ENCODE measurements at places on chromosomes 3 and 15. TPM values are rescaled to one million over a fixed set of nuclear protein-coding genes. Genes with fewer than 3 reads are reported as not detected.

GRCh38 chr3:3800080-3800455 is 837 bp downstream of the LRRN1 start:
- H3K27me3 ChIP-seq: peaks cover 3% of the 10 kb centered on the region
- DNase-seq: no peak
- H3K27ac ChIP-seq: no peak overlapping the region
- H3K4me3 ChIP-seq: peak overlapping the region; percentile 25
- peaks cover 26% of the 10 kb centered on the region for H3K4me1 ChIP-seq

- H3K36me3 ChIP-seq: no peaks in the 10 kb centered on the region
- H3K27ac ChIP-seq: no peak overlapping the region
- DNase-seq: no peak
- H3K4me3 ChIP-seq: no peak overlapping the region
- H3K4me1 ChIP-seq: no peaks in the 10 kb centered on the region
Measured at GRCh38 chr3:10919636-10920035, 72.9 kb upstream of the SLC6A1 start.

DNA sequence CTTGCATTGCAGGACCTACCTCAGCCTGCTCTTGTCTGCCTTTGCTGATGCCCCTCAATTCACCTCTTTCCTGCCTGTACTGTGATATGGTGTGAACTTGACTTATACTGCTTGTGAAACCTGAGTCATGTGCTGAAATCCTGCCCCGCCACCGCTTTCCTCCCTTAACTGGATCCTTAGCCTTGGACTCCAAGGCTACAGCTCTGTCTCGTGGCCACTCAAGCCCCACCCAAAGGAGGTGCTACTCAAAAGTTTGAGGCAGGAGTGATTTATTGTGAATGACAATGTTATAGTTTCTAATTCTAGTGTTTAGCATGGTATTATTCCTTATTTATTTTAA is 56.1 kb downstream of the MYZAP start:
- no peaks in the 10 kb centered on the region for H3K27me3 ChIP-seq
- no peaks in the 10 kb centered on the region for H3K4me1 ChIP-seq
- H3K36me3 ChIP-seq: no peaks in the 10 kb centered on the region

- no peaks in the 10 kb centered on the region for H3K27me3 ChIP-seq
- no peak for DNase-seq
- no peak overlapping the region for H3K27ac ChIP-seq
- H3K4me1 ChIP-seq: no peaks in the 10 kb centered on the region
Measured at GRCh38 chr3:135128818-135129217, 333.8 kb downstream of the EPHB1 start.

CLSTN2 gene
- 0.09 TPM for total RNA-seq

ZNF280D gene
- 22.9 TPM for total RNA-seq

TNFAIP8L3 gene
- total RNA-seq: 4.9 TPM

EEF1AKMT4 gene
- total RNA-seq: 11.0 TPM
